ENCODE measurements at places on chromosomes 7 and 10.

DNA sequence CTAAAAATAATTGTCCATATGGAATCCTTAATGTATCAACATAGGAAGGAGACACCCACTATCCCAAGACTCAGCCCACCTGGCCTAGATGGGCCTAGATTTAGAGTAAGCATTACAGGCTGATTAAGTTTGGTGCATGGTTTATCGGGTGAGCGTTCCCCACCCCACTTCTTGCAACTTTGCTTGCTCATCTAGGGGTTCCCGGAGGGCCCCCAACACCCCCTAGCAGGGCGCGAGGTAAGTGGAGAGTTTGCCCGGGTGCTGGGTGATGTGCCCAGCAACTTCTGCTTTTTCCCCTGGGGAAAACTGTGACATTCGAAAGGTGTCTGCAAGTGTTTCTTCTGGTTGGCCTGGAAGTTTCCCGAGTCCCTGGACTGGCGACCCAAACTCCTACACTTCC is 31.7 kb downstream of the SKIDA1 start:
- DNase-seq = no peak

DNA sequence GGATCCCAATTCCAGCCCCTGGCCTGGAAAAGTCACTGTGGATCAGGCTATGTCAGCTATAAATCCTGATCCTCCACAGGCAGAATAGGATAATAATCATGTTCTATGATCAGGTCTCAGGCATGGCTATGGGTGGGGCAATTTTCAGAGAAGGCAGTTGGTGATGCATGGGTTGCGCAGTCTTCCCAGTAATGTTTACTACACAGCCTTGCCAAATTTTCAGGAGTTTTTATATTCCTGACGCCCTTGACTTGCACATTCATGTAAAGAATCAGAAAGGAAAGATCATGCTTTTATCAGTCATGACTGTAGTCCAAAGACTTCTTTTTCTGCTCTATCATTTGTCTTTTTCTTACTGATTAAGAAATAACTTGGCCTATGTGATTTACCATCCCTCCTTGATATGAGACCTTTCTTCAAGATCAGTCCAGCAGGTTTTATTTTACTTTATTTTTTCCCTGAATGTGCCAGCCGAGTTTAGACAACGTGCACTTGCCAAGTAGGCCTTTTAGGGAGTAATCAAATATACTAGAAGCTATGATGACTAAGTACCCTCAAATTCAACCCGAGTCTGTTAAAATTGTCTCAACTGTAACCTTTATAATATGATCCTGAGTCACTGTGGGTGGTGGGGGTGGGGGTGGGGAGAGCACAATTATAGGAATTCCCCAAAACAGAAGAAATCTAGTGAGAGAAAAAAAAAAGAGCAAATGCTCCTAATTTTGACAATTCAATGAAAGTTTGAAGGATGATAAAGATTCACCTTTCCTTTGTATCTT is 31.9 kb downstream of the ARL4A start:
- DNase-seq = peak; percentile 63

DNA sequence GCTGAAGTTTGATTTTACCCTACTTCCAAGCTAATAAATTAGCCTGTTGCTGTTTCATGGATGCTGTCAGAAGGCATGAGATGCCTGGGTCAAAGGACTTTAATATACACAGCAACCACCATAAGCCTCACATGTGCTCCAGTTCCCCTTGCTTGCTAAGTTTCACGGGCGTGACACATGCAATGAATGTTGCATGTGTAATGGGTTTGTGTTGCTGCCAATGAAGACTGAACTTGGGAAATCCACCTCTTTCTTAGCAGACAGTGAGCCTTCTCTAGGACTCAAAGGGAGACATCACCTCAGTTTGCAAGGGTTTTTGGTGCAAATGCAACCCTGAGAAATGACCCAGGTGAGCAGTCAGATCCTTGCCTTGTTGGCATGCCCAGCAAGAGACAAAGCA is 505.5 kb upstream of the PODXL start:
- DNase-seq = no peak

- no peak for DNase-seq
Measured at GRCh38 chr7:98464558-98464940, 63.7 kb upstream of the BAIAP2L1 start.

DNA sequence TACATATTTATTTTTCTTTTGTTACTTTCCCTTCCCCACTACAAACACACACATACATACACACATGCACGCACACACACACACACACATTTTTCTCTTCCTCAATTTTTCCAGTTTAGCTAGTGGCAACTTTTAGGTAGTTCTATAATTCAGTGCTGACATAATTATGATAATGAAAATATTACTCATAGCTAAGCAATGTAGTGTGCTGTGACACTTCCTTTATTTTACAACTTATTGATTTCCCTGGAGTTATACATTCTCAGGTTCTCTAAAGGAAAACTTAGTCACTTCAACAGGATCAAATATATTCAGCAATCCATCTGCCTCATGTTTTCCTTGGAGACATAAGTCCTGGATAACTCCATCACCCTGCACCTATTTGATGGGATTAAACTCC is 151.6 kb downstream of the CACNA2D1 start:
- DNase-seq = no peak

GRCh38 chr7:125390981-125391380 is 461.4 kb upstream of the POT1 start:
- no peak for DNase-seq

DNA sequence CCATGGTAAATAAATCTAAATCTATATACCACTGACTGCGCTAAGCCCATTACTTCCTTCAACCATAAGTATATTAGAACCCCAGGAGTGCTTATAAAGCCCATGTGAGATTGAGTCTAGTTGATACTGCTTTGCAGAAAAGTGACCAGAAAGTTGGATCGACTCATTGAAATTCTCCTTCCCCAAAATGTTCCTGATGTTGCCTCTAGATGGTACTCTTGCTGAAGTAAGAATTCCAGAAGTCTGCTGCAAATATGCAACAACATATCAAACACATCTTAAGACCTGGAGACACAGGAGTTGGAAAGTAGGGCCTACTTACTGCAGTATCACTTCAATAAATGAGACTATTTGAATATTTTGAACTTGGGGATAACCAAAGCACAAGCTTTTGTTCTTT is 550.8 kb downstream of the IPMK start:
- no peak for DNase-seq

- no peak for DNase-seq
Measured at GRCh38 chr10:95116869-95117269, 47.6 kb upstream of the CYP2C8 start.

GRCh38 chr7:112080441-112080840 is 125.8 kb downstream of the DOCK4 start:
- peak; percentile 84 for DNase-seq

DNA sequence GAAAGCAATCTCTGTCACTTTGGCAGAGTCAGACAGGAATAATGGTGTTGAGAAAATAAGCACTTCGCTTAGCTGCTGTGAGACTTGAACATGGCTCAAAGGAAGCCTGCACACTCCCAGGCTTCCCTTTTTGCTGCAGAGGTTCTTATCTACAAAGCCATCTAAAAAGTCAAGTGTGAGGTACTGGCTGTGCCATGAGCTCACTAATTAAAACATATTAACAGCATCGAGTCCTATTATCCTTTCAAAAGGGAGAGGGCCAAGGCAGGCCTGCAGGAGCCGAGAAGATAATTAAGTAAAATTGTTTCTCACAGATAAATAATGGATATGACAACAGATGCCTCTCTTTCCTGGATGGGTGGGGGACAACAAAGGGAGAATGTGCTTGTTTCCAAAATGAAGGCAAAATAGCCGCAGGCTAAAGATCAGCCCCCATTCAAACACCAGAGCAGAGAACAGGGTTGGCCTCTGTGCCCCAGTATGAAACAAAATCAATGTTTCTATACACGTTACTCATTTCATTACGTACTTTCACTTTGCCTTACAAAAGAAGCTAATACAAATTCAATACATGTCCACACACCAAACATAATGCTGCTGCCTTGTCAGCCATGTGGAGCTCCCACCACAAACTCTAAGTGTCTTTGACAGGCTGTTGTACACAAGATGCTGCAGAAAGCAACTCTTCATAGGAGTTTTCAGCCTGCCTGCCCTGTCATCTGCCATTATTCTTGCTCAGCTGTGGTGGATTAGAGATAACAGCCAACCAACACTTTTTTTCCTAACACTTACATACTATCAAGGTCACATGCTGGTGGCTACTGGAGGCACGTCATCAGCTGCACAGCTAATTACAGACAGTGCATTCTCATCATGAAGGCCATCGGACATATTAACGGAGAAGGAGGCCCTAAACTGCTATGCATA is 55.3 kb downstream of the ELAPOR2 start:
- DNase-seq = no peak

GRCh38 chr7:21617916-21618390 is 75.1 kb downstream of the DNAH11 start:
- peak; percentile 53 for DNase-seq

- no peak for DNase-seq
Measured at GRCh38 chr7:94088560-94088959, 84.4 kb upstream of the BET1 start.

GRCh38 chr7:19519443-19520021 is 189.3 kb downstream of the POLR1F start:
- DNase-seq = no peak

GRCh38 chr7:130430841-130431666 is 9.8 kb downstream of the CEP41 start:
- DNase-seq = peak; percentile 85

GRCh38 chr7:22587322-22587721 is 87.3 kb upstream of the STEAP1B start:
- DNase-seq = no peak

GRCh38 chr7:22759721-22760120 is 32.7 kb downstream of the IL6 start:
- DNase-seq = no peak

DNA sequence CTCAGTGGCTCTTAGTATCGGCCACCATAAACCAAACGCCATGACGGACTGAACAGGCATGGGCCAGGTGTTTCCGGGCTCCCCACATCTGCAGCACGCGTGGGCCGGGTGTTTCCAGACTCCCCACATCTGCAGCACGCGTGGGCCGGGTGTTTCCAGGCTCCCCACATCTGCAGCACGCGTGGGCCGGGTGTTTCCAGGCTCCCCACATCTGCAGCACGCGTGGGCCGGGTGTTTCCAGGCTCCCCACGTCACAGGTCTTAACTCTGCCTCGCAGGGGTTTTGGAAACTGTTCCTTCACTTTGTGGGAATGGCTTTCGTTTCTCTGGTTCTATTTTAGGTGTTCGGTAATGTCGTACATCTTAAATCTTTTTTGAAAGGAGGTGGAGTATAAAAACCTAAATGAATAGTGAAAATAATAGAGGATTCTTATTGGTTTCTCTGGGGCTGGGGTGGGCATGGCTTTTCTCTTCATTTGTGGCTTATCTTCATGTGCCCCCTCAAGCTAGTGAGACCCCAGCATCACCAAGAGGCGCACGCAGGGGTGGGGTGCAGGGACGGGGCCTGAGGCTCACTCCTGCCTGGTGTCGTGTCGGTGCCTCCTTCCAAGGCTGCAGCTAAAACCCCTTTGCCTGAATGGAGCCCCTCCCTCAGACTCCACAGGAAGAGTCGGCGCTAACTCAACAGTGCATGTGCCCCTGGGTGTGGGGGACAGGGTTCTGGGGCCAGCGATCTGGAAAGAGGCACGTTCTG is 126.3 kb downstream of the WDR37 start:
- DNase-seq = no peak

- no peak for DNase-seq
Measured at GRCh38 chr7:54252256-54253035, 289.7 kb upstream of the VSTM2A start.

- DNase-seq = no peak
Measured at GRCh38 chr7:28685242-28685643, 272.9 kb downstream of the TRIL start.

DNA sequence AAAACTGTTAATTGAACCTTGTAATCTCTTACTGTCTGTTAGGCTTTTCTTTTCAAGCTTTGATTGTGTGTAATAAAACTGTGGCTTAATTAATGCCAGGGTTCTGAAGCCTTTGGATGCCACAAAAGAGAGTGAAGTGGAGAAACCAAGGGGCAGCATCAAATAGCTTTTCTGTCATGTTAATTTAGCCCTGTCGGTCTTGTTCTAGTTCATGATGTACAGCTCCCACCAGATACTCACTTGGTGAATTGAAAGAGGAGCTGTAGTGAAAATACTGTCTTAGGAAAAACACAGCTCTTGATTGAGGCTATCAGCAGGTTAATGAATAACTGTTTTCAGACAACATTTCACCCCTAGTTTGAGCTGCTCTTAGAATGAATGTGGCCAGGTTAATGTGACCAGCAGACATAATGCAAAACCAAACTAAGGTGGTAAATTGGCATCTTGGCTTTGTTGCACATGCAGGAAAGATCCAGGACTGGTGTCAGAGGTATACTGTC is 94.2 kb downstream of the POLL start:
- DNase-seq = no peak

- DNase-seq = no peak
Measured at GRCh38 chr10:131708225-131708880, 192.5 kb upstream of the PPP2R2D start.

GRCh38 chr7:125085084-125085483 is 155.5 kb upstream of the POT1 start:
- DNase-seq = no peak

GRCh38 chr10:78335691-78336401 is 302.2 kb downstream of the RPS24 start:
- no peak for DNase-seq

DNA sequence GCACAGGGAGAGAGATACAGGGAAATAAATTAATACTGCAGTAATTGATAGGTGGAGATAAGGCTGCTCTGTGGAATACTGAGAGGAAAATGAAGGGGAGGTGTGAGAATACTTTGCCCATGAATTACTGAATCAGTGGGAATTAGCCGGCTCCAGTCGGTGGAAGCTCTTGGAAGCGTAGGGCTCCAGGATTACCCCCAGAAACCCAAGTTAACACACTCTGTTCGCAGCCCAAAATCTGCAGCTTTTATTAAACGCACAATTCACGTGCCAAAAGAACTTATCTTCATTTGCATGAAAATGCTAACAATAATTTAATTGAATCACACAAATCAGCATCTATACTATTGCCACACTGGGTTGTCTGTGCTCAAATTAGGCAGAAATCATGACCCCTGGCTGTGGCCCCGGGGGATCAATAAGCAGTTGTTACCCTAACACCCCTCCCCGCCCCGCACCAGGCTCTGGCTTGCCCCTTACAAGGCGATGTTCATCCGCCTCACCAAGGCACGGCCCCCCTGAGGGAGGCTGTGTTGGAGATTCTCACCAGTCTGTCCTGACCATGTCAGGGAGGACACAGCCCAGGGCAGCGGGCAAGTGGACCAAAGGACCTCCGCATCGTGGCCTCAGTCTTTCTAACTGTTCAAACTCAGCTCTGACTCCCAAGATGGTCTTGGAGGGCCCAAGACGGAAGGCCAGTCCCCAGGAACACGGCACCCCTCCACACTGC is 48.4 kb upstream of the MGMT start:
- no peak for DNase-seq

All from fibroblast of the conjunctiva (primary cell).